ENCODE measurements at places on chromosomes 6 and 20.

GRCh38 chr6:87139236-87139635 is 16.1 kb upstream of the ZNF292 start:
- DNase-seq, result peak; percentile 35

GRCh38 chr6:154247119-154247861 is 109.3 kb downstream of the IPCEF1 start:
- DNase-seq, result no peak

DNA sequence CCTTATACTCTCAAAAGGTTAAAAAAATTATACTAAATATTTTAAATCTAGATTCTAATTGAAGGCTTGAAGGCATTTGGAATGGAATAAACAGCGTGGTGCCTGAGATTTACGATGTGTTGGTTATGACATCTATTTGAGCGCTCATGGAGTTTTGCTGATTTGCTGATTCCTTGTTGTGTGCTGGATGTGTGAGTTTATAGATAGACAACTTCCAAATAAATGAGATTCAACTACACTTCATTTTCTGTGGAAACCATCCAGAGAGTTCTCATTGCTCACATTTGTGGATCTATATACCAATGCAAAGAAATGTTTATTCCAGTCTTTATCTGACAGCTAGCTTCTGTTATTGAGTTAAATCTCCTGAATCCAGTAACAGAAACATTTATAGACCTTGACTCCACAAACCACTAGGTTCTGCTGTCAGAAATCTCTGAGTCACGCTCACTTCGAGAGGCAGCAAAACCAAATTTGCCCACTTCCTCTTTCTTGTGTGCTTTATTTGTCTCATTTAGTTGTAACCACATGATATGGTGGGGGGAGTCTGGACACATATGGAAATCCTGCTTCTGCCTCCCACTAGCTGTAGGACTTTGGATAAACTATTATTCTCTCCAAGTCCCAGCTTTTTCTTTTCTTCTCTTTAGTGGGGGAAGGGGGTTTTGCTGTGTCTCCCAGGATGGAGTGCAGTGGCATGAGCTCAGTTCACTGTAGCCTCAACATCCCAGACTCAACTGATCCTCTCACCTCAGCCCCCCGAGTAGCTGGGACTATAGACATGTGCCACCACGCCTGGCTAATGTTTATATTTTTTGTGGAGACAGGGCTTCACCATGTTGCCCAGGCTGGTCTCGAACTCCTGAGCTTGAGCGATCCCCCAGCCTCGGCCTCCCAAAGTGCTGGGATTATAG is 54.5 kb downstream of the IPCEF1 start:
- no peak for DNase-seq

DNA sequence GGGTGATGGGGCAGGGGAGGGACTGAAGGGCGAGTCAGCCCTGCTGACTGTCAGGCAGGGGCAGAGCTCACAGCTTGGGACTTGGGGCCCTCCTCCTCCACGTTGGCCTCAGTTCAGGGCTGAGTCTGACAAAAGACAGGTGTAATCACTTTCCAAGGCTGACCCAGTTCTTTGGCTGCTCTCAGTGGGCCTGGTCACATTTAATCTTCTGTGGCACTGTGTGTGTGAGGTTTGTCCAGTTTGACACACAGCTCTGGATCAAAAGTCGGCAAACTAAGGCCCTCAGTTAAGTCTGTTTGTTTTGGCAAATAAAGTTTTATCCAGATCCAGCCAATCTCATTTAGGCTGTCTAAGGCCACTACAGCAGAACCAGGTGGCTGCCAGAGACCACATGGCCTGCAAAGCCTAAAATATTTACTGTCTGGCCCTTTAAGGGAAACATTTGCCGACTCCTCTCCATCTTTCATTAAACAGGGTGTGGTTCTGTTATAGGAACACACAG is 5.1 kb upstream of the MAP1LC3A start:
- DNase-seq, result no peak

DNA sequence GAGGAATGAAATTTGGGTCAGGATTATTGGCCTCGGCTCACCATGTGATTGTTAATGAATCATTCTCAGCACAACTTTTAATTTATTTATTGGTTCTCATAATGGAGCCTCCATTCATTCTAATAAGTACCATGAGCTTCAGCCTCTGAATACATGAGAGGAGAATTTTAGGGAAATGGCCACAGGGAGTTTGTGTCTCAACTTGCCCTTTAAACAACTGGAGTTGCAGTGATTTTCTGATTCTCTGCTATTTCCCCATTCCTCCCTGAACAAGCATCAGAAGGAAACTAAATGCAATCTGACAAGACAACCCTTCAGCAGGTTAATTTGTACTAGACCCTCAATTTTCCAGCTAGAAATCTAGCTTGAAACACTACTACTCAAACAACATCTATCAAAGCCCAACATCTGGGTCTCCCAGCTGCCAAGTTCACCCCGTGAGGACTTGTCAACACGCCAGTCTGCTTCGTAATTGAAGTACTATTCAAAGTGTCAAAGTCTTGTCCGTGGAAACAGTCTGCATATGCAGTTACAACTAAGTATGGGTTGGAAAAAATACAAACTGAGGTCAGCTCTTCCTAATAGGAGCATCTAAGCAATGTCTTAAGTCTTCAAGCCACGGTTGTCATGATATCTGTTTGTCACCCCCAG is 235.4 kb downstream of the CDH4 start:
- DNase-seq, result no peak

GRCh38 chr20:54105653-54106052 is 35.3 kb upstream of the BCAS1 start:
- DNase-seq, result no peak

GRCh38 chr6:167093922-167094432 is 28.9 kb upstream of the CCR6 start:
- DNase-seq, result no peak

DNA sequence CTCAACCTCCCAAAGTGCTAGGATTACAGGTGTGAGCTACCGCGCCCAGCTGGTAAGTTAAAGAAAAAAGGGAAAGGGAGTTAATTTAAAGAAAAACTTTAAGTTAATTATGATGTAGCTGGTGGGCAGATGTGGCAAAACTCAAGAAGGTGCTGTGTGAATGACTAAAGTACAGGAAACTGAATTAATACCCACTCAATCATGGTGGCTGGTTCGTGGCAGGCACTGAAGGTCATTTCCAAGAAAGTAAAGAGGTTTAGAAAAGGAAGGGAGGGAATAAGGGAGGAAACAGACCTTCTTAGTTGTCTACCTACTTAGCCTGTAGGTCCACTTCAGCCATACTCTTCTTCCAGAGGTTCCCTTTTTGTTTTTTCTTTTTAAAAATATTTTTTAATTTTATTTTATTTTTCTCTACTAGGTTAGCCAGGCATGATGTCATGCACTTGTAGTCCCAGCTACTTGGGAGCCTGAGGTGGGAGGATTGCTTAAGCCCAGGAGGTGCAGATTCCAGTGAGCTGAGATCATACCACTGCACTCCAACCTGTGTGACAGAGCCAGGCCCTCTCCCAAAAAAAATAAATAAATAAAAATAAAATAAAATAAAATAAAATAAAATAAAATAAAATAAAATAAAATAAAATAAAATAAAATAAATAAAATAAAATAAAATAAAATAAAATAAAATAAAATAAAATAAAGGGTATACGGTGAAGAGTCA is 11.9 kb upstream of the TGM3 start:
- no peak for DNase-seq

- peak; percentile 81 for DNase-seq
Measured at GRCh38 chr20:407133-407952, 756 bp upstream of the RBCK1 start.

DNA sequence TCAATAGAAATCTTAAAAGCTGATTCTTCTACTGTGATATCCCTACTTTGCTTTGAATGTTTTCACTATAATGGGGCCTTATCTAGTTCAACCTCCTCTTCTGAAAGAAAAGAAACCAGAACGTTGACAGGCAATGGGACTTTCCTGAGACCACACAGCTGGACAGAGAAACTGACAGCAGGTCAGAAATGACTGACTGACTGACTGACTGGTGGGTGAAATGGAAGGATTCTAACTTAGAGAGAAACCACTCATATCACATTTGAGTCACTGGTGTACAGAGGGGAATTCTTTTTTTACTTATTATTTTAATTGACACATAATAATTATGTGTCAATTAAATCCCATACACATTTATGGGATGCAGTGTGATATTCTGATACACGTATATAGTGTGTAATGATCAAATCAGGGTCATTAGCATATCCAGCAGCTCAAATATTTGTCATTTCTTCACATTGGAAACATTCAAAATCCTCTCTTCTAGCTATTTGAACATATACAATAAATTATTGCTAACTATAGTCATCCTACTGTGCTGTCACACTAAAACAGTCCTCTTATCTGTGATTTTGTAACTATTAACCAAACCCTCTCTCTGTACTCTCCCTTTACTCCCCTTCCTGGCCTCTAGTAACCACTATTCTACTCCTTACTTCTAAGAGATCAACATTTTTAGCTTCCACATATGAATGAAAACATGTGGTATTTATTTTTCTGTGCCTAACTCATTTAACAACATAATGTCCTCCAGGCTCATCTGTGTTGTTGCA is 64.8 kb upstream of the NRSN1 start:
- no peak for DNase-seq

- no peak for DNase-seq
Measured at GRCh38 chr6:87561017-87561416, 28.8 kb downstream of the RARS2 start.

- DNase-seq, result no peak
Measured at GRCh38 chr20:20216941-20217340, 151.0 kb upstream of the INSM1 start.

GRCh38 chr6:49430866-49431265 is 32.2 kb downstream of the MMUT start:
- no peak for DNase-seq

DNA sequence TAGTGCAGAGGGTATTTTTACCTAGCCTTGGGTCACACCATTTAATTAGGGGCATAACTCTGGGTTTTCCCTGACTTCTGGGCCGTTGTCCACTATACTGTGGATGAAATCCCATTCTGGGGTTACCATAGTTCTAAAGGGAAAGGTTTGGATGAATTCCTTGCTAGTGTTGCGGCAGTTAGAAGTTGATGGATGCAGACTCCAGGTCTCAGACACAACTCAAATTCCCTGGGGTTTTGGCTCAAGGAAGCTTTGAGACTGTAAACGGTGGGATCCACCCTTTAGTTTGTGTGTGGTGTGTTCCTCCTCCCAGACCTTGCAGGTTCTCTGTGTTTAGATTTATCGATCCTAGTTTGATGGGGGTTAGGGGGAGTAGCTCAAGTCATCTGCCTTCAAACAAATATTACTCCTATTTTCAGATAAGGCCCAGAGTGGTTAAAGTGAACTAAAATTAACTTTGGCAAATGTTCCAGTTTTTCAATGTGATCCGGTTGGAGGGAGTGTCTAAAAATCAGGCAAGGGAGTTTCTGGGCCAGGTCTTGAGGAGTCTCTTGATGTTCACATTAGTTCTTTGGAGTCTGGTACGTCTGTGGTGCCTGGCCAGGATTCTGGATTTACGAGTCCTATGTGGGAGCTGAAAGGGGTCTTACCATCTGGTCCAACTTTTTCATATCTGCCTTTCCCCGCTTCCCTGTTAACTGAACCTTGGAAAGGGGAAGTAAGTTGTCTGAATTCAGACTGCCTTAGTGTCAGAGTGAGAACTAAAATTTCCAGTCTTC is 1.5 kb downstream of the RALY start:
- no peak for DNase-seq

- DNase-seq, result no peak
Measured at GRCh38 chr6:129875610-129876520, 14.8 kb upstream of the TMEM244 start.

DNA sequence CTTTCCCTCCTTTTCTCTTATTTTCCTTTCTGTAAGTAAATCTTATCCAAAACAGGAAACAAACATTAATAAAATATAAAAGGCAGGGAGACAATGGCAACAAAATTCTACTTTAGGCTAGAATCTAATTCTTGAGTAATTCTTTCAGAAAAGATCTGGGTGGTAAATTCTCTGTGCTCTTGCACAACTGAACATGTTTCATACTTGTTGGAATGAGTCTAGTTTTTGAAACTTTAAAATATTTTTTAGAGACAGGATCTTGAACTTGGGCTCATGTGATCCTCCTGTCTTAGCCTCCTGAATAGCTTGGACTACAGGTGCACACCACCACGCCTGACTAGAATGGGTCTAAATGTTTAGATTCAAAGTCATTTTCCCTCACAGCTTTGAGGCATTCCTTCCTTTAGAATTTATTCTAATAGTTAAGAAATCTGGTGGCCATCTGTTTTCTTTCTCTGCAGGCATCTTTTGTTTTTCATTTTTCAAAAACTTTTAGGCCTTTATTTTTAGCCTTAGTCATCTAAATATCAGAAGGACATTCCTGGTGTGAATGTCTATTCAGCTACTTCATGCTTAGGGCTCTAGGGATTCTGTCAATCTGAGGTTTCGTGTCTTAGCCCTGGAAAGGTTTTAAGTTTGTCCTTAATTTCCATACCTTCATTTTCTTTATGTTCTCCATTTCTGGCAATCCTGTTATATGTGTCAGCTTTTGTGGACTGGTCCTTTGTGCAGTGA is 76.5 kb downstream of the CDKAL1 start:
- no peak for DNase-seq

DNA sequence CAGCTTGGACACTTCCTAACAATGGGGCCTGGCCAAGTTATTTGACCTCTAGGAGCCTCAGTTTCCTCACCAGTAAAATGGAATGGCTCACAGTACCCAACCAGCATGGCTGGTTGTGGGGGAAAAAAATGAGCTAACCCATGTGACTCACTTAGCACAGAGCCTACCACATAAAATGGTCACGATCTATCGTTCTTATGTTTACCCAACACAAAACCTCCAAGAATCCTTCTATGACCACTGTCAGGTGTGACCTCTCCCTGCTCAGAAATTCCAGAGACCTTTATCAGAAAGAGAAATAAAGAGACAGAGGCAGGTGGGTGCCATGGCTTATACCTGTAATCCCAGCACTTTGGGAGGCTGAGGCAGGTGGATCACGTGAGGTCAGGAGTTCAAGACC is 39.4 kb downstream of the BPIFB1 start:
- no peak for DNase-seq

DNA sequence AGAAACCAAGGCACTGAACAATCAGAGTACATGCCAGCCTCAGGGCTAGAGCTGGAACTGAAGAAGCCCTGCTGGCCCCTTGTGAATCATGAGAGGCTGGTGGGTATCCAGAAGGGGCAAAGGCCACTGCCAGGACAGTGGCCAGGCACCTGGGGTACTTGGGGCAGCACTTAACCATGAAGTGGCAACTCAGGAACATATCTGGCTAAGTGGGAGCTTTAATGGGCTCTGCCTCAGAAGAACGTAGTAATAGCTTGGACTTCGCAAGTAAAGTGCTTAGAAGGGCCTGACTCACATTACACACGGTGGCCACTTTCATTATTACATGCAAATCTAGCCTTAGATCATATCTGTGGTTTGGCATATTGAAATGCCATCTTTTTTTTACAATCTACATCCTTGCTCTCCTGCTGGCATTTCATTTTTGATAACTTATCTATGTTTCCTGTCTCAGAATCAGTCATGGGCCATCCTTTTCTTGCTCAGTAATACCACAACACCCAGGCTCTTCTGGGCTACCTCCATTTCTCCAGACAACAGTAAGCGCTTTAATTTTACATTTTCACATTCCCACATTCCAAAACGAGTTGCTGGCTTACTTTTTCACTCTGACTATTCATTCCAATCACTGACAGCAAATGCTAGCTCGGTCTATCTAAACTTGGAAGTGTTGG is 21.6 kb downstream of the NAPB start:
- no peak for DNase-seq

GRCh38 chr20:50285376-50286173 is 94.9 kb downstream of the CEBPB start:
- DNase-seq, result no peak

All from K562 (cell line).